ENCODE measurements at places on chromosomes 7 and 10.

DNA sequence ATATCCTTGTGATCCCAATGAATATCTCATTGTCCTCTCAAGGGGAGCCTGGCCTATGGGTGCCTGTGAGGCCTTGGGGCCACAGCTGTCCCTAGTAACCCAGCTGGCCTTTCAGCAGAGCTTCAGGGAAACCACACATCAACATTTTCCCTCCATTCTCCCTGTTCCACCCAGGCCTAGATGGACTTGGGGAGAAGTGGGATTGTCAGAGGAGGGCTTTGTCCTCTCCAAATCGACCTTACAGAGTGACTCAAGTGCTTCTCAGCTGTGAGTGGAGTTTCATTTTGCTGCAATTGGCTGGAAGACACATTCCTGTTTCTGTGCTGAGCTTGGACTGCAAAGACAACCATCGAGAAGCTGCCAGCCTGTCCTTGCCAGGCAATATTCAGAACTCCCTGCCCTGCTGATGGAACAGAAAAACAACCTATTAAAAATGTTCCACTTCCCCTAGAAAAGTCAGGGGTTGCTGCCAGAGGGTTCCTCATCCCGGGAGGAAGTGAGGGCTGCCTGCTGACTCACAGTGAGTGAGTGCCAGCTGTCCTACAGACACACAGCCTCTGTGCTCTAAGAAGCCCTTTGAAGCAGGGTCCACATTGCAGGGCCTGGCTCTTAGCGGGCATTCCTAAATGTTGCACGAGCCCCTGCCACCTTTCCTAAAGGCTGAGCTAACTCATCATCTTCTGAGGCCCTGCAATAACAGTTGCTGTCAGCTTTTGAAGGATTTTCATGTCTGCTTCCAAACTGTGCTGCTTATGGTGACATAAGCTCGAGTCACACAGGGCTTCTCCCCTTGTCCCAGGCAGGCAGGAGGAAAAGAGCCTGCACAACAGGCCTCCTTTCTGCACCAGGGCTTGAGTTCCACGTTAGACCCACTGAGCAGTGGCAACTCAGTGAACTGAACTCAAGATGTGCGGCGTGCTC lies 20.5 kb downstream of the STRA8 start:
- DNase-seq = peak; percentile 66

DNA sequence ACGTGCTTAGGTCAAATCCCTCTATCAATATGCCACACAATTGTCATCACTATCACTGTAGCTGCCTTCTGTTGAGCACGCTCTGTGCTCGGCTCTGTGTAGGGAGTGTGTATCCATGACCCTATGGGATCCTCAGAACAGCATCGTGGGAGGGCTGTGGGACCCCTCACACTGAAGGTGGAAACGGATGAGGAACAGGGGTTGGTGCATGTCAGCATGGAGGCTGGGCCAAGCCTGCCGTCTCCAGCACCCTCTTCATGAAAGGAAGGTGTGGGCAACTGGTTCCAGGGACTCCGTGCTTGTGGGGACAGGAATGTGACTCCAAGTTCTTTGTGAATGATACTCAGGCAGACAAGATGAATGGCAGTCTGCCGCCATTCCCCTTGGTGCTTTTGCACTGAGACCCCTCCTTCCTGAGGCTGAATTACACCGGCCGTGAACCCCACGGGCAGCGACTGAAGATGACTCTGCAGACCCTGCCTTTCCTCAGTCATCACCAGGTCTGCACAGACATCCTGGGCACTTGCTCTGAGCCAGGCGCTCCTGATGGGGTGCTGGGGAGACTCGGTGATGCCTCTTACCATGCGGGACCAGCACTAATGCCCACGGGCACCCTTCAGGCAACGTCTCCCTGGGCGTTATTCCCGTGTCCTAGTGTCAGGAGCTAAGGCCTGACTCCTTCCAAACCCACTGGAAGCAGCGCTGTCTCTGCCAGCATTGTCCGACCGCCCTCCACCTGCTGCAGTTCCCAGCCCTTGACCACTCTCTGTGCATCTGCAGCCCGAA lies 495.2 kb downstream of the TCERG1L start:
- no peak for DNase-seq

- DNase-seq = no peak
Measured at GRCh38 chr10:103232131-103232673, 13.5 kb upstream of the RPEL1 start.

DNA sequence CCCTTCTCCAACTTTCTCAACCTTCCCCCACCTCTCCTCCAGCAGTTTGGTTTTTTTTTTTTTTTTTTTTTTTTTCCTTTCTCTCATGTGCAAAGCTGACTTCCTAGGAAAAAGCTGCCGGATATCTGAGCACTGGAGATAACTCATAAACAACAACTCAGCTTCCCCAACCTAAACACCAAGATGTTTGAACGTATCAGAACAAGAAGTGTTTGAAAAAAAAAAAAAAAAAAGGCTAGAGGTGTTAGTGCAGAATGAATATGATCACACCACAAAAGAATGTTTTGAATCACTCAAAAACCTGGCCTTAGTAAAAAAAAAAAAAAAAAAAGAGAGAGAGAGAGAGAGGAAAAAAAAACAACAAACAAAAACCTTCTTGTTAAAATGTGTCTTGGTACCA lies 11.2 kb downstream of the GATA3 start:
- DNase-seq = peak; percentile 58

- DNase-seq = no peak
Measured at GRCh38 chr10:108655057-108655456, 1268.3 kb downstream of the XPNPEP1 start.

- no peak for DNase-seq
Measured at GRCh38 chr10:133324857-133325260, 11.8 kb downstream of the CALY start.

DNA sequence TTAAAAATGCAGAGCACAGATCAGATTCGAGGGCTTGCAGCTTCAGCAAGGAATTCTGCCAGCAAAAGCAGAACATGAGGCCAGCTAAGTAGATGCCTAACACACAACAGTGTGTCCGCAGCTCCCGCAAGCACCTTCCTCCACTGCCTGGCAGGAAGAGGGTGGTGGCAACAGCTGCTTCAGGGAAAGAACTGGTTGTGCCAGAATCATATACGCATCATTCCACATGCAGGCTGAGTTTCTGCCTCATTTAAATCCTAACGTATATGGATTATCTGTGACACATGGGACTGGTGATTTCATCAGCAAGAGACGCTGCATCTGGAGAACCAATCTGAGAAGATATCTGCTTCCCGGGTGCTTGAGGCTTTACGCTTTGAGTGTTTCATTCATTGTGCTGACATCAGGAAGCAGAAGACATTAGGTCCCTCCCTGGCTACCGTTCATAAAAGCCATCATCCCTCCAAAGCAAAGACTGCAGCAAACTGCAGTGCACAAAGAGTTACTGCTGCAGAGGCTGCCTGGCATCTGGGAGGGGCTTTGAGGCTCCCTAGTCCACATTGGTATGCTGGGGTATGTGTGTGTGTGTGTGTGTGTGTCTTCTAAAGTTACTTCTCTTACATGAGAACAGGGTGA lies 78.8 kb downstream of the FAM13C start:
- no peak for DNase-seq

GRCh38 chr10:27911539-27911938 lies 87.3 kb downstream of the ODAD2 start:
- no peak for DNase-seq

DNA sequence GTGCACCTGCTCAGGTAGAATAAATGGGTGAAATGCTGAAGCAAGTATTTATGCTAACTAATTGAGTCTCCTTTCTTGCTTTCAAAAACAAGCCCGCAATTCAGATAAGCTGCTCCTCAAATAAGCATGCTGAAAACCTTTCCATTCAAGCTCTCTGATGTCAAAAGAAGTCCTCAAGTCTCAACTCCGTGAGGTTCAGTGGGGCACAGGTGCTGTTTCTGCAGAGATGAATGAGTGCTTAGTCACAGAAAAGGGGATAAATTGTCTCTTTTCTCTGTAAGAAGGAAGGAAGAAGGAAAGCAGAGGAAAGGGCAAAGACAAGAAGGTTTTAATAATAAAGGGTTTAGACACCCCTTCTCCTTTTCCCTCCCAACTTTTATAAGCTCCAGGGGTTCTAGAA lies 229.8 kb upstream of the NPY start:
- no peak for DNase-seq

GRCh38 chr7:107236862-107237261 lies 68.1 kb downstream of the HBP1 start:
- no peak for DNase-seq

GRCh38 chr7:149878523-149878921 lies 4.8 kb downstream of the ATP6V0E2 start:
- no peak for DNase-seq

DNA sequence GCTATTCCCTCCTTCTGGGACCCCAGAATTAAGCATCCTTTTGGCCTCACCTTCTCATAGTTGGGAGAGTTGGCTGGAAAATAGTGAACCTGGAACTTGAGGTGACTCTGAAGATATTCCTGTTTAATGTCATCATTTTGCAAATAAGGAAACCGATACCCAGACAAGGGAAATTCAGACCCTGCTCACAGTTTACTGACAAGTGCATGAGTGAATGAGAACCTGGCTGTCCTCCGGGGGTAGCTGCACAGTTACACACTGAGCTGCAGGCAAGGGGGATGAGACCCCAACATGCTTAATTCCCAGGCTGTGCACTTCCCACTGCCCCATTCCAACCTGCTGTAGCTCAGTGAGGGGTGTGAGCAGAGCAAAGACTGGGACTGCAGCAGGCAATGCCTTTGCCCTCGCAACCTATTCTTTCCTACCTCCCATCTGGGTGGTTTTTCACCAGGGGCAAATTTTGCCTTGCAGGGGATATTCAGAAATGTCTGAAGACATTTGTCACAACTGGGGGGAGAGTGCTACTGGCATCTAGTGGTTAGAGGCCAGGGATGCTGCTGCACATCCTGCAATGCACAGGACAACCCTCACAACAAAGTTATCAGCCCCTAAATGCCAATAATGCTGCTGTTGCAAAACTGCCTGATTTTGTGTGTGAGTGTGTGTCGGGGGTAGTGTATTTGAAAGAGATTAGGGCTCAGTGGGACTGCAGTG lies 136.2 kb downstream of the SORCS3 start:
- DNase-seq = no peak

GRCh38 chr10:123512901-123513775 lies 153.0 kb upstream of the GPR26 start:
- peak; percentile 35 for DNase-seq

GRCh38 chr7:39824456-39825200 lies 125.4 kb upstream of the CDK13 start:
- no peak for DNase-seq

DNA sequence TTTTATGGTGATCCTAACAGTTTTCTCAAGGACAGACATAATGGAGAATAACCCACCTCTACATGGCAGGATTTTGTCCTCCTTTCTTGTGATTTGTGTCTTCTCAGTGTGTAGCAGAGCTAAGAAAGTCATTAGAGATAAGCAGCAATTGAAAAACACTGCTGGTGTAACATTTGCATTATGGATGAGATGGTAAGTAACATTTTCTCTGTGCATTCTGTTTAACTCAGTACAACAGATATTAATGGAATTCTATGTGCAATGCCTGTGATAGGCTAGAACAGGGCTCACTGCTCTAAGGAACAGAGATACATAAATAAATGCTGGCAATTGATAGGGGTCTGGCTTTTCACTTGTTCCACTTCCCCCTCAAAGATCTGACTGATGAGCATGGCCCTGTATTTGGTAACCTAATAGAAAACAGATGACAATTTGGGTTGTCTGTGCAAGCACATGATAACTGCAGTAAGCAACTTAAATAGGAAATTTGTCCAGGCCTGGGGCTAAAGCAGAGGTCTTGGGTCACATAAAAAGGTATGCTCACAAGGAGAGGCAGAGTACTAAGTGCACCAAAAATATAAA lies 560.3 kb upstream of the POM121L12 start:
- DNase-seq = no peak

DNA sequence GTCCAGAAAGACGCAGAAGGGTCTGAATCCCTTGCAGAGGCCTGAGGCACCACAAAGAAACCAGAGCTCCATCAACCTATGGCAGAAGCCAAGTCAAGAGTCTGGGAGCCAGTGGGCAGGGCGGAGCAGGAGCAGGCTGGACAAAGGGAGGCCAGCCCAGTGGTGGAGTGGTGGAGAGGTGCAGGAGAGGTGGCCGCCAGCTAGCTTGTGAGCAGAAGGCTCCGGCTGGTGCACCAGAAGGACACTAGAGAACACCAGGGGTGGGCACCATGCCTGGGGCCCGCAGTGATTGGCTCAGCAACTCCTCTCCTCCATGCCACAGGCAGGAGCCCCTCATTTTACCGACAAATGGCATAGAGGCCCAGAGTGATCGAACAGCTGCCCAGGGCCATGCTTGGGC lies 186.6 kb downstream of the GRID1 start:
- DNase-seq = no peak

GRCh38 chr7:45881759-45882464 lies 6.4 kb upstream of the IGFBP1 start:
- no peak for DNase-seq

- no peak for DNase-seq
Measured at GRCh38 chr10:122147663-122148062, 123.4 kb upstream of the BTBD16 start.

DNA sequence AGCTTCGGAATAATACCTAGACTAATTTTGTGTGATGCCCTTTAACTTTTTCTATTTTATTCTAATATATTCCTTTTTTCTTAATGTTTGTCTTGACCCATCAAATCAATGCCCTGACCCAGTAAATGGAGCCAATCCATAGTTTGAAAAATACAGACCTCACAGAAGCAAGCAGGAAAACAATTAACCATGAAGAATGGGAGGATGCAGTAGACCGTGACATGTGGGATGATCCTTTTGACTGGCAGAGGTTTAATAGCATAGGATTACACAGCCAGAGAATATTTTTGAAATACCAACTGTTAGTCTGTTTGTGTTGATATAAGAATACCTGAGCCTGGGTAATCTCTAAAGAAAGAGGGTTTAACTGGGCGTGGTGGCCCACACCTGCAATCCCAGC lies 142.6 kb upstream of the NEBL start:
- DNase-seq = no peak

DNA sequence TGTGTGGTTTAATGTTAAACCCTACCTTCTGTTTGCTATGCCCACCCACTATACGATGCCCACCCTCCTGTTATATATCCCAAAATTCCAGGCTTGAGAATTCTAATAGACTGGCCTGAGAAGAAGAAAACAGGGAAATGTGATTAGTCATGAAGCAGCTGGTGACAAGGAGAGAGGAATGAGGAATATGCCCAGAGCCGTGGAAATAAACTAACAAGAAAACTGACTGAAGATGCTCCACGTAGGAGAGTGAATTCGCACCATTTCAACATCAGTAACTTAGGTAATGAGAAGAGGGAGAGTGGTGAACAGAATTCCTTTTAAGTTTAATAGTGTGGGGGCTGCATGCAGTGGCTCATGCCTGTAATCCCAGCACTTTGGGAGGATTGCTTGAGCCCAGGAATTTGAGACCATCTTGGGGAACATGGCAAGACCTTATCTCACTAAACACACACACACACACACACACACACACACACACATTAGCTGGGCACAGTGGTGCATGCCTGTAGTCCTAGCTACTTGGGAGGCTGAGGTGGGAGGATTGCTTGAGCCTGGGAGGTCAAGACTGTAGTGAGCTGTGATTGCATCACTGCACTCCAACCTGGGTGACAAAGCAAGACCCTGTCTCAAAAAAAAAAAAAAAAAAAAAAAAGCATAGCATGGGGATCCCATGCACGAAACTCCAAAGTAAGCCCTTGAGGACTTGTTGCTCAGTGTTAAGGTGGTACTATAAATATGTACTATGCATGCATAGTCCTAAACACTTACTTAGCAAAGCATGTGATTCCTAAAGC lies 16.1 kb upstream of the SYPL1 start:
- DNase-seq = no peak
